Left kidney (tissue), 8 donors: ENCODE measurements at places on chromosomes 3 and 15. TPM values are rescaled to one million over a fixed set of nuclear protein-coding genes. Genes with fewer than 3 reads are reported as not detected.

The GOLGA6A gene
- 0.27 TPM for polyA plus RNA-seq

DNA sequence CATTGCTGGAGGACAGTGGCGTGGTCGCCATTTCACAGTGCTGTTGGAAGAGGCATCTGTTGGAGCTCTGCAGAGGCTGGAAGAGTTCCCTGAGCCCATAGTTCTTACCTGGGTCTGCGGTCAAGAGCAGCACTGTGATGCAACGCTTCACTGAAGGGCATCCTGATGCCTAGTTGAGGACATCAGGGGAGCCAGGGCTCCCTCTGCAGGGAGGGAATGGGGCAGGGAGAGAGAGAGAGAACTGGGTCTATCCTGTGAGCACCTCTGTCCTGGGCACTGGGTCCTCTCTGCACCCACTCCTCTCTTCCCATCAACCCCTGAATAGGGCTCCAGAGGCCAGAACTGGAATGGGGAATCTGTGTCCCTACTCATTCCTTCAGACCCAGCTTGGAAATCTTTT, 23.9 kb upstream of the MOBP start:
- no peak for DNase-seq

DNA sequence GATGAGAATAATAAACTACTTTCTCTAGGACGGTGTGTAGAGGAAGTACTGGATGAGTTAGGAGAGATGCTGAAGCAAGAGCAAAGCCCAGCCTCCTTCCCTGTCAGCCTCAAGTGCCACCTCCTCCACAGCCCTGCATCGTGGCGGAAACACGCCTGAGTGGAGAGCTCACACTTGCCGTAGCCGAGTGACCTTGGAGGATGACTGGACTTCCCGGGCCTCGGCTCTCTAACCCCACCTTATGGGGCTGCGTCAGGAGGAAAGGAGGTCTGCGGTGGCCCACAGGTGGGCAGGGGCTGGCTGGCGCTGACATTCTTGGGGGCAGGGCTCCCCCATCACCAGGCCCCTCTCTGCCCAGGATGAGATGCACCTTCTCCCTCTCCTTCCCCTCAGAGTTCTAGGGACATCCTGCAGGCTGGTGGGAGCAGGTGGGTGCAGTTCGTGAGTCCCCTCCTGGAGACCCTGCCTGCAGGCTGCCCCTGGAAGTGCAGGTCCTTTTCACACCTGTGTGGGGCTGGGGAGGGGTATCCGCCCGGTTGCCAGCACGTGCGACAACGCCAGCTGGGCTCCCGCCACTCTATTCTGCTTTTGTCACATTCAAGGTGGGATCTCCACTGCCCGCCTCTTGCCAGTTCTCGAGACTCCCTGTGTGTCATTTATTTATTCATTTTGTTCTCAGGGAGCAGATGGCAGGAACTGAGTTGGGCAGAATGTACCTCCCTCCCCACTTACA, 175.2 kb downstream of the MEGF11 start:
- DNase-seq = no peak

GRCh38 chr3:157472648-157473047, 30.6 kb downstream of the VEPH1 start:
- DNase-seq = no peak

The NRROS gene
- polyA plus RNA-seq = 2.6 TPM

- no peak for DNase-seq
These were observed 454.7 kb downstream of the PYDC2 start for GRCh38 chr3:191915712-191916111.

DNA sequence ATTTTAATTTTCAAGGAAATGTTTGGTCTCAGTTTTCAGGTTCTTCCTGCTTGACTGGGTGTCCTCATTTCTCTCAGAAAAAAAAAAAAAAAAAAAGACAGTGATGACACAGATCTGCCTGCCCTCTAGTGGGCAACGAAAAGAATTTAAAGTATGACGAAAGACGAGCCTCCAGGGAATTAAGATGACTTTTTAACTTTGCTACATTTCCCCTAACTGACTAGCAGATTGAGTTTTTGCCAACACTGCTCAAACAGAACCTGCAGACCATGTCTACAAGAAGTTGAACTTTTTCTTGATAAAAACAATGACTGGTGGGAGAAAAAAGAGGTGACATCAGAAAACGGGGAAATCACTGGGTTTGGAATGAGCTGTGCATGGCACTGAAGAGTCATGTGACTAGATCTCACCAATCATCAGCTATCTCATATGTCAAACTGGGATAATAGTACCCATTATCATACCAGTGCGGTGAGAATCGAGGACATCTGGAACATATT, 40.8 kb downstream of the EOMES start:
- peak; percentile 67 for DNase-seq

The ANKUB1 gene
- 0.52 TPM for polyA plus RNA-seq

The UCN2 gene
- polyA plus RNA-seq = 0.37 TPM

The BCHE gene
- 11.3 TPM for polyA plus RNA-seq

GRCh38 chr3:150324788-150325187, 83.3 kb upstream of the TSC22D2 start:
- no peak for DNase-seq

The COX17 gene
- polyA plus RNA-seq = 36.7 TPM

DNA sequence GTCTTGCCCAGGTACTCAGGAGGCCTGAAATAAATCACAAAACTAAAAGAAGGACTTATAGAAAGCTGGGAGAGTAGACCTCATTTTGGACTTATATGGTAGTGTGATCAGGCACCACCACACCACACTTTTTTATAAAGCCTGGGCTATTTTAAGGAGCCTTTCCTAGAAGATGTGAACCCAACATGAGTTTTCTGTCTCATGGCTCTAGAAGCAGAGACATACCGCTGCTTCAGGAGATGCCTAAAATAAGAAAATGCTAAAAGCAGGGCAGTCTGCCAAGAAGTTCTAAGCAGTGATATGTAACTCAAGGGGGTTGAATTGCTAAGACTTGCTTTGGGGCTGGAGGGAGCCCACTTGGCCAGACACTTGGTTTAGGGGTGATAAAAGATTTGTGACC, 49.6 kb downstream of the SUMF1 start:
- no peak for DNase-seq

The SCAANT1 gene
- 1.0 TPM for polyA plus RNA-seq

DNA sequence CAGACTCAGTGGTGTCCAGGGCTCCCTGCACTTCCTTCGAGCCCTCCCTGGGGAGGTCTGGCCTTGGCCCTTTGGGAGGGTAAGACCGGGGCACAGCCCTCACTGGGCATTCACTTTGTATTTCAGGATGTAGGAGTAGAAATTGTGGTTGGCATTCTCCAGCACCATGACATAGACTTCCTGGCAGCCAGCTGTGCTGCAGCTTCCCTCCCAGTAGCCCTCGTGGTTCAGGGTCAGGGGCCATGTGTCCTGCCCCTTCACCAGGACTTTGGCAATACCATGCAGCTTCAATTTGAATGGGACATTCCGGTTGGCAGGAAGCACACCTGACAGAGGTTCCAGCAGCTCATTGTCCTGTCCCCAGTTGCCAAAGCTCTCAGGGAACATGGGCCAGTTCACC, 47.3 kb downstream of the KY start:
- DNase-seq = no peak

DNA sequence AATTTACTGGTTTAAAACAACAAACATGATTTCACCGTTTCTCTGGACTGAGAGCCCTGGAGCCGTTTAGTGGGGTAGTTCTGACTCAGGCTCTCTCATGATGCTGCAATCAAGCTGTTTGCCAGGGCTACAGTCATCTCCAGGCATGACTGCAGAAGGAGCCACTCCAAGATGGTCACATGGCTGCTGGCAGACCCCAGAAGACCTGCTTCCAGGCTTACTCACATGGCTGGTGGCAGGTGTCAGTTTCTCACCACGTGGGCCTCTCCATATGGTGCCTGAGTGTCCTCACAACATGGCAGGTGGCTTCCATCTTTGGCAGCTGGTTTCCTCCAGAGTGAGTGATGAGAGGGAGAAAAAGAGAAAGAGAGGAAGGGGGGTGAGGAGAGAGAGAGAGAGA, 378.3 kb upstream of the RGMA start:
- DNase-seq = no peak
